ENCODE measurements at places on chromosomes 6 and 20.

DNA sequence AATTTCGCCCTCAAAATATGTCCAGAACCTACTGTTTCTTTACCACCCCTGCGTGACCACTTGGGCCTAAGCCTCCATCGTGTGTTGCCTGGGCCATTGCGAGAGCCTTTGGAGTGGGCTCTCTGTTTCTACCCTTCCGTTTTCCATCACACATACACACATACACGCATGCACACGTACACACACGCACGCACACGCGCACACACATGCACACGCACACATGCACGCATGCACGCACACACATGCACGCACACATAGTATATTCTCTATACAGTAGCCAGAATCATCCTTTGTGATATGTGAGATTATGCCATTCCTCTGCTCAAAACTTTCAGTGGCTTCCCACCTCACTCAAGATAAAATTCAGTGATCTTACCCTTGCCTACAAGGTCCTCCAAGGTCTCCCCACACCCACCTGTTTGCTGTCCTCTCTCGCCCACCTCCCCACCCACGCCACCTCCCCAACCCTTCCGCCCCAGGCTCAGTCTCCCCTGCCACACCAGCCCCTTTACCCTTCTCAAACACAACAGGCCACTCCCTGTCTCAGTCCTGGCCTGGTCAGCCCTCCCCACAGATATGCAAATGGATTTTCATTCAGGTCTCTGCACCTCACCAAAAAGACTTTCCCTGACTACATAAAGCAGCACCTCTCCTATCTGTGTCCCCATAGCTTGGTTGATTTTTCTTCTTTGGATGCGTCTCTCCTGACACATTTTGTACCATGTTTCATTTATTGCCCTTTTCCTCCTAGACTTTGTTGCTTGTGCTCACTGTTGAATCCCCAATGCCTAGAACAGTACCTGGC, 559.6 kb downstream of the CD83 start:
- no peak for DNase-seq

DNA sequence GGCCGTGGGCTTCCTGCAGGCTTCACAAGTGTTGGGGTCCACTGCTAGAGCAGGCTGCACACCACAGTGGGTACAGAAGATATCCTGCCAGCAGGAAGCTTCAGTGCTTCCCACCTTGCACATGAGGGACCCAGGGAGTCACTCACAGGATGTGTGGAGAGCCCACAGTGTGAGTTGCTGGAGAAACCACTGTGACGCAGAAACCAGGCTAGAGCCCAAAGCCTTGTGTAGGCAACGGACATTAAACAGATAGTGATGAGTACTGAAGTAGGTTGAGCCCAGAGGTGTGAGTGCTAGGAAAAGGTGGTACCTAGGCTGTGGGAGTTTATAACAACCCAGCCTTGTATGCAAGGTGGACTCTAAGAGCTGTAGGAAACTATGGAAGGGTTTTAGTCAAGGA, 18.9 kb upstream of the DEF6 start:
- no peak for DNase-seq

GRCh38 chr20:15061061-15061430, 723.6 kb upstream of the FLRT3 start:
- DNase-seq: no peak

- DNase-seq: no peak
Measured at GRCh38 chr6:71420095-71420692, 131.6 kb downstream of the OGFRL1 start.

- no peak for DNase-seq
Measured at GRCh38 chr6:5099537-5099936, 14.4 kb downstream of the PPP1R3G start.

Measured in NCI-H187 treated with DMSO at 0.1 percent for 48 hours (cell line).